CD4-positive, alpha-beta memory T cell (primary cell): ENCODE measurements at places on chromosomes 1 and 21. TPM values are rescaled to one million over a fixed set of nuclear protein-coding genes. Genes with fewer than 3 reads are reported as not detected.

Gene NHLH1
- 0.42 TPM for total RNA-seq

DNA sequence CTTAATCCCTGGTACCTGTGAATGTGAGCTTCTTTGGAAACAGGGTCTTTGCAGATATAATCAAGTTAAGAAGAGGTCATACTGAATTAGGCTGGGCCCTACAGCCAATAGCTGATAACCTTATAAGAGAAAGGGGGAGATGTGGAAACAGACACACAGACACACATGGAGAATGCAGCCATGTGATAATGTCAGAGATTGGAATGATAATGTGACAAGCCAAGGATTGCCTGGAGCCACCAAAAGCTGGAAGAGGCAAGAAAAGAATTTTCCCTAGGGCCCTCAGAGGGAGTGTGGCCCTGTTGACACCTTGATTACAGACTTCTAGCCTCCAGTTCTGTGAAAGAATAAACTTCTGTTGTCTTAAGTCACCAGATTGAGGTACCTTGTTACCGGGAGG, 114.5 kb upstream of the SOD1 start:
- DNase-seq = no peak

DNA sequence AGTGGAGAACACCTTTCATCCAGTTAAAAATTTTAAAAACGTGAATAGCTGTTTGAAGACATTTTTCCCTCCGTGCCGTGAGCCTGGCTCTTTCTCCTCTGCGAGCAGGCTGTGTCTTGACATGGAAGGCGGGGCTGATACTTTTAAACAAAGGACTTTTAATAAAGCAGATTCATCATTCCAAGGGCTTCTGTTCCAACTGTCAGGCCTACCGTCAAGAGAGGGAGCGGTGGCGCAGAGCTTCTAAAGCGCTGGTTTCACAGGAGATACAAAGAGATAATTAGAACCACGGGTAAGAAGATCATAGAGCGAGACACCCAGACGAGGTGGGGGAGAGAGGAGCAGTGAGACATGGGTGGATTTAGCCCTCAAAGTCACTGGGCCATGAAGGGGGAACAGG, 247.4 kb upstream of the C1orf174 start:
- no peak for DNase-seq

- DNase-seq = no peak
Observed at GRCh38 chr1:147840909-147841308, 61.7 kb upstream of the GJA8 start.

DNA sequence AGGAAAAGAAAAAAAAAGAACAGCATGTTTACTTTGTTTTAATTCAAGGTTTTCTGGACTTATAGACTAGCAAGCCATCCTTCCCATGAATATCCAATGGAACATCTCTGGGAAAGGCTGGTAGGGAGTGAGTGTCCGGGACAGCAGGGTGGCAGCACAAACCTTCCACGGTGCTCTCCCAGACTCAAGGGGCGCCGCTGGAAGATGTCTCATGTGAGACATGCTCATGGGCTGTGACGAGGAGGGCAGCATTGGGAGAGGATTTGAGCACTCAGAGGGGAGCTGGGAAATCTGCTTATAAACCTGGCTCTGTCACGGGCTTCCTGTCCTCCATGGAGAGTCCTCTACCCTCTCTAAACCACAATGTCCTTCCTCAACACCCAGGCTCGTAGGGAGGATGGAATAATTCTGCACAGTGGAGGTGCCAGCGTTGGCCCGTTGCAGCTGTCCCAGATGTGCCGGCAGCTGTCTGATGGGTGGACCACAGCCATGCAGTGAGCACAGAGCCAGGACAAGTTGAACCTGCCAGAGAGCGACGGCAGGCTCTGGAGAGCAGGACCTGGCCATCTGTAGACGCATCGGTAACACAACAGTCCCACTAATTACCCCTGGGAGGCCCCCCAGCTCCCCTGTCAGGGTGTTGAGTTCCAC, 100.1 kb upstream of the IGSF21 start:
- DNase-seq = no peak

- DNase-seq = no peak
Observed at GRCh38 chr1:207331354-207332313, 10.2 kb downstream of the CD55 start.

GRCh38 chr1:160637065-160637464, 9.8 kb downstream of the SLAMF1 start:
- DNase-seq = no peak

GRCh38 chr1:24465099-24465498, 37.5 kb upstream of the RCAN3 start:
- DNase-seq = no peak

DNA sequence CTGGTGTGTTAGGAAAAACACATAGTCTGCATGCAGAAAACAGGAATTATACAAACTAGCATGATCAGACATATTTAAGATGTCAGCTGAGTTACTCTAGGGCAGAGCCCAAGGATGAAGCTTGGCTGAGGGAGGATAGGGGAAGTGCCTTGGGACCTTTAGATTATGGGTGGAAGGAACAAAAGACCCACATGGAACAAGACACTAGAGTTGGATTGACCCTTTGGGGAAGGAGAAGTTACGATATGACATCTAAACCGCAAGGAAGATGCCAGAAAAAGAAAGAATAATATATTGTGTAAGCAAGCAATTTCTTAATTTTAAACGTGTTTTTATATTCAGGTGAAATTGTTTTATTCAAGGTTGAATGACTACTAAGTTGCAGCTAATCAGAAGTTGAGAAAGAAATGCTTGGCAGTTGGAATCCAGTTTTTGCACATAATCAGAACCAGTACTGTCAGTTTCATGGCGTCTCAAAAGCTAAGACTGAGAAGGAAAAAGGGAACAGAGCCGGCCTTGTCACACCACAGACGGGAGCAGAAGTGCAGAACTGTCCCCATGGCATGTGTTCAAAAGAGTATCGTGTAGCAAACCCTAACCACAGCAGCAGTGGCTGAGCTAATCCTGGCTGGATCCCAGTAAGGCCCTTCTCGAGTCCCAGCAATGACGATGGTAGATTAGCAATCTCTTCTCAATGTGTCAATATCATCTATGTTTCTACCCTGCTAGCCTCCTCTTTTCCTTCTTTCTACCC, 31.2 kb upstream of the IFNAR2 start:
- DNase-seq = no peak

DNA sequence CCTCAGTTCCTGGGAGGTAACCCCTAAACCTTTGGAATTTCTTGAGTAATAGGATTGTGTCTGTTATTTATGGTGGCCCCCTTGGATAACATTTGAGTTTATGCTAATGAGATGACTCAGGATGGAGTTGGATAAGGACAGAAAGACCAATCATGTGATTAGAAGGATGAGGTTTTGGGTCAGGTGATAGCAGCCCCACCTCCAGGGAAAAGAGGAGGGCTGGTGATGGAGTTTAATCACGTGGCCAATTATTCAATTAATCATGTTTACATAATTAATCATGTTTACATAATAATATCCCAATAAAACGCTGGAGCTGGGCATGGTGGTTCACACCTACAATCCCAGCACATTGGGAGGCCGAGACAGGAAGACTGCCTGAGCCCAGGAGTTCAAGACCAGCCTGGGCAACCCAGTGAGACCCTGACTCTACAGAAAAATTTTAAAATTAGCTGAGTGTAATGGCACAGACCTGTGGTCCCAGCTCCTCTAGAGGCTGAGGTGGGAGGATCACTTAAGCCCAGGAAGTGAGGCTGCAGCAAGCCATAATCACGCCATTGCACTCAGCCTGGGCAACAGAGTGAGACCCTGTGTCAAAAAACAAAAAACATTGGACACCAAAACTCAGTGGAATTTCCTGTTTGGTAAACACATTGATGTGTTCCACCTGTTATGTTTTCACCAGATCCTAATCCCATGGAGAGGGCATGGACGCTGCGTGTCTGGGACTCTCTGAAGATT, 73.3 kb downstream of the NUP210L start:
- no peak for DNase-seq

Gene DCDC2B
- not detected for total RNA-seq

Gene KCNK1
- not detected for total RNA-seq

Gene GPR37L1
- total RNA-seq = not detected

DNA sequence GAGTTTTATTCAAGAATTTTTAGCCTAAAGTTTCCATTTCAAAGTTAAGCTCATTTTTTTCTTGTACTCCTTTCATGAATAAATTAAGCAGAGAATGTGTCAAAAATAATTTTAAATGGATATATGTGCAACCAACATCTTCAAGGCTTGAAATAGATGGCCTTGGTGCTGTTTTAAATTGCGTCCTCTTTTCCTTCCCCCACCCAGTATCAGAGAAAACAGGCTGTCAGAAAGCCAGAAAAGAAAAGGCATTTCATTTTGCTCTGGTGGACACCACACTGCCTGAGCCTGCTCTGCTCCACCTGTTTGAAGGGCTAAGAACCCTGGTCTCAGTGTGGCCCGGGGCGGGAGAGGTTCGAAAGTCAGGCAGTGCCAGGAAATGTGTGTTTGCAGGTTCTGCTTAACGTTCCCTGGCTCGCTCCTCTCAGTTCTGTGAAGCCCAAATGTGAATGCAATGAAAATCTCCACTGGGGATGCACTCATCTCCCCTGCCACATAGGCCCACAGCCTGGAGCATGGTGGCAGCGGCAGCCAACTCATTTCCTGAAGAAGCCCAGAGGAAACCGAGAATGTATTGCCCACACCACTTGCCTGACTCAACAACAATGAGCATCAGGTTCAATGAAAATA, 134.4 kb downstream of the SDCCAG8 start:
- DNase-seq = no peak

- no peak for DNase-seq
Observed at GRCh38 chr1:79259390-79260336, 253.1 kb upstream of the ADGRL4 start.

Gene MFSD2A
- total RNA-seq = 0.42 TPM

GRCh38 chr1:177247623-177248176, 76.9 kb downstream of the BRINP2 start:
- DNase-seq = no peak

- no peak for DNase-seq
Observed at GRCh38 chr1:170698301-170699275, 34.7 kb downstream of the PRRX1 start.

DNA sequence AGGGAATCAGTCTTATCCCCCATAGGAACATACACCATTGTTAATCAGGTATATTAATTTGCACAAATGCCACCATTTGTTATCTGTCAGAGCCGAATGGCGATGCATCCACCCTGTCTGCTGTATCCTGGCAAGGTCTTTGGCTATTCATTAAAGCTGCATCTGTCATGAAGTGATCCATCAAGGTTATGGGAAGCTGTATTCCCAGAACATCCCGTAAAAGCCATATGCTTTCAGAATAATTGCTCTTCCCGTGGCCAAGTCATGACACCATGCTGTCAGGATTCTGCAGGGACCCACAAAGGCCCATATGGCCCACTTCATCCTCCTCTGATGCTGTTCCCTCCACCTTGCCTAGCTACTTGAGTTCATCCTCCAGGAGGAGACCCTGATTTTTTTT, 103.9 kb downstream of the RAVER2 start:
- DNase-seq = no peak

GRCh38 chr1:1067284-1067859, 6.7 kb downstream of the RNF223 start:
- no peak for DNase-seq

Gene KRTAP21-2
- not detected for total RNA-seq
